CD4-positive, alpha-beta T cell treated with Interleukin-15 for 4 hours (primary cell): ENCODE measurements at places on chromosomes 2 and 18.
A peak's percentile ranks its signal among the peaks of the same experiment; 100 is the strongest.

GRCh38 chr2:127373362-127374083 is 14.3 kb downstream of the MAP3K2 start:
- no peak for DNase-seq

DNA sequence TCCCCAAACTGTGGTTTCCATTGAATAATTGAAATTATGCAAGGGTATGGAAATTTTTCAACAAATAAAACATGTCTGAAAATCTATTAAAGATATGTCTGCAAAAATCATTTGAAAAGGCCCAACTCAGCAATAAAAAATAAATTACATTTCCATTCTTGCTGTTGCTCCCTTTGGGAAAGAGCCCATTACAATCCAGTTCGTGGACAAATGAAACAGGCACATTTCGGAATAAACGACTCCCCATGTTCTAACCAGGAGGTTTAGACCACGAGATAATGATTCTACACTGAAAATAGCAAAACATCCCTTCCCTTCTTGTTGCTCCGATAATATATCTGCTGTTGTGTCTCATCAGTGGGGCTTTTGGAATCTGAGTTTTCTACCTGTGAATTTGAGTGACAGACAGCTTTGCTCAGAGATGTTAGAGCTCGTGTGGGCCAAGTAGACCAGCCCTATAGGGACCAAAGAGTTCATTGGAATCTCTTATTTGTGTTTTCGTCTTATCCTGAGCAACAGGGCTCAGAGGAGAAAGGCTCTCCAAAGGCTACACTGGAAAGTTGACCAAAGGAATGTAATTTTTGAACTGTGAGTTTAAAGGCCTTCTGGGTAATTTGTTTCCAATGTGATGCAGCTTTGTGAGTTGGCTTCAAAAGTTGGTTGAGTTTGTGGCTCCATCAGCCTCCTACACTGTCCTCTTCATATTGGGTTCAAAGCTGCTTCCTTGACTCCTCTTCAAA is 119.5 kb downstream of the ACTR3 start:
- no peak for DNase-seq

GRCh38 chr2:25655316-25655715 is 18.1 kb downstream of the DTNB start:
- no peak for DNase-seq

DNA sequence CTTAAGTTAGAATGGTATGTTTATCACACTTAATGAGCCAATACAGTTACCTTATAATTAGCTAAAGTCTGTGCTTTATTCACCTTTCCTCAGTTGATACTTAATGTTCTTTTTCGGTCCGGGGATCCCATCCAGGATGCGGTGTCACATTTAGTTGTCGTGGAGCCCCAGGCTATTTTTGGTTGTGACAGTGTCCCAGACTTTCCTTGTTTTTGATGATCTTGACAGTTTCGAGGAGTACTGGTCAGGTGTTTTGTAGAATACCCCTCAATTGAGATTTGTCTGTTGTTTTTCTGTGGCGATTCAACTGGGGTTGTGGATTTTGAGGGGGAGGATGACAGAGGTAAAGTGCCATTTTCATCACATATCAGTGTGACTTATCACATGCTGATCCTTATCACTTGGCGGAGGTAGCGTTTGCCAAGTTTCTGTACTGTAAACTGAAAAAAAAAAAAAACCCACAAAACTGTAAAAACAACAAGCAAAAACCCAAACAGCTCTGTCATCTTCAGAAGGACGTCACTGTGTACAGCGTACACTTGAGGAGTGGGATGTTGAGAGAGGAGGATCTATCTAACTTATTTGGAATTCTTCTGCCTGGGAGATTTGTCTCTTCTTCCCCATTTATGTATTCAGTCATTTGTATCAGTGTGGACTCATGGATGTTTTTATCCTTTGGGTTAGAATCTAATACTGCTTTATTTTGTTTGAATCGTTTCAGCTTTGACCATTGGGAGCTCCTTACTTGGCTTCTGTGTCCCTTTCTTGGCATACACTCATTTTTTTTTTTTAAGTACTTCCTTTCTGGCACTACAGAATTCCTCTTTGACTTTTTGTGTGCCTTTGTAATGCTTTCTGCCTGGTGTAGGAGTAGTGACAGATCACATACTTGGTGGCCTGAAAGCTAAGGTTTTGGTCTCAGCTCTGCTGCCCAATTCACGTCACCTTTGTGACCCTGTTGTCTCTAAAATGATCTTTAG is 68.1 kb downstream of the FMNL2 start:
- DNase-seq, result no peak

GRCh38 chr2:66462501-66462825 is 27.5 kb downstream of the MEIS1 start:
- no peak for DNase-seq

DNA sequence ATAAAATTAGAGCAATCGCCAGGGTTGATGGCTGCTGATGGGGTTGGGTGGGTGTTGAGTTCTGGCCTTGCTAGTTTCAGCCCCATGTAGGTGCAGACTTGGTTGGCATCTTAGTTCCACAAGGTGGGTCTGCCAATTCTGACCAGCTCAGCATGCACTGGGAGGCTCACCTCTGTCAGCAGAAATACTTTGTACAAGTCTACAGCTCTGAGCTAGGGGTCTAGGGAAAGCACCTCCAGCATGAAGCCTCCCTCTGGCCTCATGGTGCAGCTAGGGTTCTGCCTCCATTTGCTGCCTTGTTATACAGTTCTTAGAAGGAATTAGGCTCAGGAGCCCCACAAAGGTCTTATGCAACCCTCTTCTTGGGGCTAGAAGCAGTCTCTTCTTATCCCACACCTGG is 278.9 kb upstream of the HDAC4 start:
- DNase-seq, result no peak

DNA sequence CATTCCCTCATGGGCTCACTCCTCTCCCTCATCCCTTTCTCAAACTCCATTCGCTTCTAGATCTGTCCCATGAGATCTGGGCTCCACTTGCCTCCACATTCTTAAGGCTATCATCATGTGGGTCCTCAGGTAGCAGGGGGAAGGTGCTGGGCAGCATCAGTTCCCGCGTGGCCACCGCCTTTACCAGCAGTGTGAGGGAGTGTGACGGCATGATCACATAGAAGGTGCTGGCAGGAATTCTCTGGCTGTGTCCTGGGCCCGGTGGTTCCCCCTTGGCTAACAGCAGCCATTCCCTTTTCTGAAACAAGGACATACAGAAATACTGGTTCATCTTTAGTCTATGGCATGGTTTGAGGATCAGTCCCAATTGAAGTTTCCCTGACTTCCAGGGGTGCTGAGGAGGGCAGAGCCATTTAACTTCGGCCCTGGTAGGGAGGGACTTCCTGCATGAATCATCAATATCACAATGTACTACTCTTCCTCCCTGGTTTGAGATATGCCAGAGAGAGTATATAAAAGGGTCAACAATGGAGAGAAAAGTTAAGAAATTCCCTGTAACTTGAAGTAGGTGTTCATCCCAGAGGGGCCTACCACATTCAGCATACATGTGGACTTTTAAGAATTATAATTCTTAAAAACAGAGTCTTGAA is 7.7 kb downstream of the DOK1 start:
- no peak for DNase-seq

- no peak for DNase-seq
Measured at GRCh38 chr2:55555977-55556376, 36.5 kb downstream of the CFAP36 start.

DNA sequence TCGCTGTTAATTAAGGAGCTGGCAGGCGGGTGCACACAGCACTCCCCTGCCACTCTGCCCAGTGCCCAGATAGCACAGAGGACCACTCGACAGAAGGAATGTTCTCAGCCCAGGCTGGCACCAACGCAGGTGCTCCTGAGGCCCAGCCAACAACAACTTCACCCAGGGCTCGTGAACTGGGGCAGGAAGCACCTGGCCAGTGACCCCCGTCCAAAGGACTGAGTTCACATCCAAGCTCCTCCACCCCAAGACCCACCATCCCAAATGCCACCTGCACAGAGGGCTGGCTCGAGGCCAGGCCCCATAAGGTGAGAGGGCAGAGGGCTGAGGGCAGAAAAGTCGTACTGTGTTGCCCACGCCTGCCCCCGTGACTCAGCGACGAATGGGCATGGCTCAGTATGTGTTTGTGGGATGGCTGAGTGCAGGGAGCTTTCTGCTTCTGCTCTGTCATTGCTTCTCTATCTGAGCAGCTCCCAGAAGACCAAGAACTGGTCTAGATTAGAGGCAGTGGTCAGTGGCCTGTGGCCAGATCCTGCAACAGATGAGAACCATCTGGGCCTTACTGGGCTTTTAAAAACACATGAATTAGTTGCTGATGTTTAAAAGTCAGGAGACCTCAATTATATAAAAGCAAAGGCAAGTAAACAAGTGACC is 68.4 kb downstream of the POLR1A start:
- peak; percentile 57 for DNase-seq

- DNase-seq, result no peak
Measured at GRCh38 chr2:233402346-233402745, 48.1 kb downstream of the DGKD start.

DNA sequence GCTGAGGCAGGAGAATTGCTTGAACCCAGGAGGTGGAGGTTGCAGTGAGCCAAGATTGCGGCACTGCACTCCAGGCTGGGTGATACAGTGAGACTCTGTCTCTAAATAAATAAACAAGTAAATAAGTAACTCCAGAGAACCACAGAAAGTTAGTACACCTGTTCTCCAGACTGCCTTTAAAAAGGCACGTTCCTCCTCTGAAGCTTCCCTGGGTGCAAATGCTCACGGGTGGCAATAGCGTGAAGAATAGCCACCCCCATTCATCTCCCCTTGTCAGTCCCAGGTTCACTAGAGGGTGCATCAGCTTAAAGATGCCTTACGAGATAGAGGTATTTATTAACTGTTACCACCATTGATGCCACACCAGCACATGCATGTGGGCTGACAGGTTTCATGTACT is 64.3 kb upstream of the RTN4 start:
- DNase-seq, result no peak

DNA sequence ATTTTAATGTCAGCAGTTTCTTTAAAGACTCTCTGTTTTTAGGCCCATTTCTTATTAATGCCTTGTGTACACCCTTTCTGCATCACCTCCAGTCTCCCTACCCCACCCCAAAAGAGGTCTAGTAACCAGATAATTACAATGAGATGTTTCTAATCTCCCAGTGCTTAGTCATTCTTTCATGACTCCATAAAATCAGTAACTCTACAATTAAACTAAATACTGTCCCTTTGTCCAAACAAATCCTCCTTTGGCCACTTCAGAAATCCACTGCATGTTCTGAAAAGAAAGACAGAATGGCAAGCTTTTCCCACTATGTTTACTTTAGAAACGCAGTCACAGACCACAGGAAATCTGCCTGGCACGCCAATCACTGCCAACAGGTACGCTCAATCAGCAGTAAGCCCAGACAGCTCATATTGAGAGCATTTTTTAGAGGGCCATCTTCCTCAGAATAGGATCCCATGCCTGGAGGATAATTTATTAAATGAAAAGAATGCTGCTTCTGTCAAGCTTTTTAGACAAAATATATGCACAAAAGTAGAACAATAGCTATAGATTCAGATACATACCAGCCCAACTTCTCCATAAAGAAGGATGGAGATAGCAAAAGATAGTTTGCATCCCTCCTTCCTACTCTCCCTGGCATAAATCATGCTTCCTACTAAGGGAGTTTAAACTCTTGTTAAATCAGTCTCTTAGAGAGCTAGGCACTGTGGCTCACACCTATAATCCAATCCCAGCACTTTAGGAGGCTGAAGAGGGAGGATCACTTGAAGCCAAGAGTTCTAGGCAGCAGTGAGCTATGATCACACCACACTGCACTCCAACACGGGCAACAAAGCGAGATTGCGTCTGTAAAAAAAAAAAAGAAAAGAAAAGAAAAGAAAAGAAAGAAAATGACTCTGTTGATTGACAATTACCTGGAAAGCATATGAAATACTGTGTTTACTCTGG is 14.6 kb downstream of the CLASP1 start:
- DNase-seq, result no peak

GRCh38 chr2:132659331-132659730 is 10.7 kb downstream of the LYPD1 start:
- DNase-seq, result no peak

DNA sequence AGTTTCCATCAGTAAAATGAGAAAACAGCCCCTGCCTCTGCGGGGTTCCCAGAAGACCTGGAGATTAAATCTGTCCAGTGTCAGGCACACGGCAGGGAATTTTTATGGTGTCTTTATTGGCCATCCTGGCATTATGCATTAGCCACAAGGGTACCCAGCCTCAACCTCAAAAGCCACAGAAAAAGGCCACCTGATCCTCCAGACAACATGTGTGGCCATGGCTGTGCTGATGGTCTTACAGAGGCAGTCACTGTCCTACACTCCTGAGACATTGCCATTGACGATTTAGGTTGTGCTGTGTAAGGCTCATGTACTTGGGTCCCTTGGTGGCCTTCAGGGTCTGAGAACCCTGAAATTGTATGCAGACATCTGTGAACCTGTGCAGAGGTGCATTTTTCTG is 115.6 kb downstream of the SMAD7 start:
- no peak for DNase-seq

GRCh38 chr2:172376505-172377125 is 50.8 kb upstream of the ITGA6 start:
- DNase-seq, result no peak

DNA sequence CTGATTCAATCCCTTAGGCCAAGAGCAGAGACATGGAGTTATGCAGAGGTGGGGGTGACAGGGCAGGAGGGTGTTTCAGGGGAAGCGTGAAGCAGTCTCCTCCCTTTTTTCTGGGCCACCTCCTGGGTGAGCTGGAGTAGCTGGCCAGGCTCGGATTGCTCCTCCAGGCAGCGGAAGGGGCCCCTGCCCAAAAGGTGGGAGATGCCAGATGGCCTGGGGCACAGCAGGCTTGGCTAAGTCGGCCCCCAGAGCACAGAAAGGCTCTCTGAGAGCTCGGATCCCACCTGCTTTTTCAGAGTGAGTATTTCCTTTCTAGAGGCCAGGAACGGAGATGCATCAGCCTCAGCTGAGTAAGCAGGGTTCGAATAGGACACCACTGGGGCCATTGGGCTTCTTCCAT is 196.9 kb downstream of the ANKRD30B start:
- DNase-seq, result no peak

GRCh38 chr2:173075056-173075780 is 428 bp upstream of the MAP3K20 start:
- DNase-seq, result no peak

DNA sequence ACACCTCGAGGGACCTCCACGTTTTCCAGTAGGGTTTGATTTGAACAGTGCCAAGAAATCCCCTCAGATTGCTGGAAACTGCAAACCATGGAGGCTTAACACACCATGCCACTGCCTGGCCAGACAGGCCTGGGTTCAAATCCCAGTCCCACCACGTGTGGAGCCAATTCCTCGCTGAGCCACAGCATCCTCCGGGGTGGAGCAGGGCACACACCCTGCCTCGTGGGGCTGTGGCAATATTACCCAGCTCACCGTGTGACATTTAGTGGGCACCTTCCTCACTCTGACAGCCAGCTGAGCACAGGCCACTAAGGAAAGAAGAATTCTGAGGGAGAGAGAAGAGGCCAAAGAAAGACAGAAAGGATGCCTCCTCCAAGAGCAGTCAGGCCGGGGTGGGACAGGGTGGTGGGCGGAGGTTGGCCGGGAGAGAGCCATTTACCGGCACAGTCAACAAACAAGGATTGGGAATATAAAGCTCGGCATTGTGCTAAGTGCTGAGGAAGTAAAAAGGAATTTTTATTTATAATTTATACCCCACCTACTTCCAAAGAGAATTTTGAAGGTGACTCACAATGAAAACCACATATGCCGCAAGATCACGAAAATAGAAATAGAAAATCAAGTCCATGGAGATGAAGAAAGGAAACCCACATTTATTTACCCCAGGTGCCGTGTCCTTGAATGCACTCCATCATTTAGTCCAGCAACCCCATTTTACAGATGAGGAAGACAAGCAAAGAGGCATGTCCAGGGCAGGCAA is 111.5 kb downstream of the MCFD2 start:
- no peak for DNase-seq

GRCh38 chr2:112459372-112459771 is 22.6 kb upstream of the TTL start:
- no peak for DNase-seq

GRCh38 chr2:154804451-154804850 is 106.0 kb downstream of the KCNJ3 start:
- DNase-seq, result no peak
